ENCODE measurements at places on chromosomes 12 and 14. TPM values are rescaled to one million over a fixed set of nuclear protein-coding genes. Genes with fewer than 3 reads are reported as not detected.

- DNase-seq, result no peak
Observed at GRCh38 chr12:62772416-62772955, 162.5 kb downstream of the PPM1H start.

DNA sequence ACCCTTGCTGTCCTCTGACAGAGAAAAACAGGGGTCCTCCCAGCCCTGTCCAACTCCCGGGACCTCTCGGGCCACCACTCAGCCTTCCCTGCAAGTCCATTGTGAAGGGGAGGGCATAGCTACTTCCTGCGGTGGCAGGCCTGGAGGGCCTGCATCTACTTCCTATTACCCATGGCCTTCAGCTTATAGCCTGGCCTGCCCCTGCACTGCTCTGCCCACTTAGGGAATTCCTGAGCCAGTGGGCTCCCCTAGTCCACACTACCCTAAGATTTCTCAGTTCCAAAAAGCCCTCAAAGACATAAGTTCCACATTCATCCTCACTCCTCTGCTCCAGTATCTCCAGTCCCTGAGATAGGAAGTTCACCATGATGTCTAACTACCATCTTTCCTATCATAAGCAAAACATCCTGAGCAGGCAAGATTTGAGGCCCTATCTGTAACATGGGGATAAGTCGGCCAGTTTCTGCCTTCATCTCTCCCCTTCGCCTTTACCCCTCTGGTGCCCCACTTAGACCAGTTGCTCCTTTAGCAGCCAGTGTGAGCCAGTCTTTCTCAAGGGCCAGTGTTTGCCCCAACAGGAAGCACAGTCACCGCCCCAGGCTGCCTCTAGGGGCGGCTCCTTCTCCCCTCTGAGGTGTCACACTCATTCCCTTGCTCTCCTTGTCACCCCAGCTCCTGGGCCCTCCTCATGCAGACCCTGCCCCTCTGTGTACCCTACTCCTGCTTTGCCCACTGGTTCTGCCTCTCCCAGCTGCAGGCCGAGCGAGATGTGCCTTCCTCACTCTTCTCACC lies 10.9 kb downstream of the HDAC7 start:
- DNase-seq, result no peak

GRCh38 chr12:475286-475685 lies 15.5 kb downstream of the B4GALNT3 start:
- no peak for DNase-seq

- DNase-seq, result no peak
Observed at GRCh38 chr12:113794774-113795173, 171.4 kb downstream of the RBM19 start.

DNA sequence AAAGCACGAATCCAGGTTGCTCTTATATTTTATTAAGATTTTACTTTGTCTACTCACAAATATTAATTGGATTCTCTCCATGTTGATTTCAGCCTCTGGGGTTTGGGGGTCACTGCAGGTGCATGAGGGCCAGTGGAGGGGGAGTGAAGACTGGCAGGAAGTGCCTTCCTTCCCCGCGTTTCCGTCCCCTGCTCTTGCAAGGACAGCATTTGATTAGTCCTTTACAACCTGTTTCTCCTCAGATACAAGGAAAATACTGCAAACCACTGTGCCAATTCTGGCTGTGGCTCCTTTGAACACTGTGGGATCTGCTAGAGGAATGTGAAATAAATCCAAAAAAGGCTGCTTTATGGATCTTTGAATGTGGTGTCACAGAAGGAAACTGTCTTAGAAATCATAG lies 291.8 kb downstream of the ETNK1 start:
- DNase-seq, result no peak

DNA sequence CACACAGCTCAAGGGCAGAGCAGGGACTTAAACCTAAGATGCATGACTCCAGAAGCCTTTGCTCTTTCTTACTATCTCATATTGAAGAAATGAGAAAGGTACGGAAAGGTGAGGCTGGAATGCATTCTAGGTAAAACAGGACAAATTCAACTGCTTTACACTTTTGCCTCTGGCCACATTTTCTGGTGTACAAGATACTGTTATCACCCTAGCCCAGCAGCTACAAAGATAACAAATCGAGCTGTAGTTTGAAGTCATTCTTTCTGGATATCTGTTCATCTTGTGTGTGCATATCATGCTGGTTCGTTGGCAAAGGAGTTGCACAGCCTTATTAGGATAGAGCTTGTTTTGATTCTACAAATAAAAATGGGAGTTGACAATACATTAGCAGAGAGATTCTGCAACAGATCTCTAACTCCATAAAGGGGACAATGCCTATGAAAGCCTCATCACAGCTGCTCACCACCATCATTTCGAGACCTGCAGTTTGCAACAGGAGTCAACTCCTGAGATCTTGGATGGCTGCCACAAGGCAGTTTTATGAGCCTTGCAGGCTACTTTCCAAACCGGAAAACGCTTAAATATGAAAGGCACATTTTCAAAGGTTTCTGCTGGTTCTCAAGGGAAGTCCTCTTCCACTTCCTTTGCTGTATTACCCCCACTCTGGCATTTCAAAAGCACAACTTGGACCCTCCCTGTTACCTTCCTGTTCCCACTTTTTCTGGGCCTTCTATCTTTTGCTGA lies 64.9 kb downstream of the STXBP6 start:
- peak; percentile 52 for DNase-seq

DNA sequence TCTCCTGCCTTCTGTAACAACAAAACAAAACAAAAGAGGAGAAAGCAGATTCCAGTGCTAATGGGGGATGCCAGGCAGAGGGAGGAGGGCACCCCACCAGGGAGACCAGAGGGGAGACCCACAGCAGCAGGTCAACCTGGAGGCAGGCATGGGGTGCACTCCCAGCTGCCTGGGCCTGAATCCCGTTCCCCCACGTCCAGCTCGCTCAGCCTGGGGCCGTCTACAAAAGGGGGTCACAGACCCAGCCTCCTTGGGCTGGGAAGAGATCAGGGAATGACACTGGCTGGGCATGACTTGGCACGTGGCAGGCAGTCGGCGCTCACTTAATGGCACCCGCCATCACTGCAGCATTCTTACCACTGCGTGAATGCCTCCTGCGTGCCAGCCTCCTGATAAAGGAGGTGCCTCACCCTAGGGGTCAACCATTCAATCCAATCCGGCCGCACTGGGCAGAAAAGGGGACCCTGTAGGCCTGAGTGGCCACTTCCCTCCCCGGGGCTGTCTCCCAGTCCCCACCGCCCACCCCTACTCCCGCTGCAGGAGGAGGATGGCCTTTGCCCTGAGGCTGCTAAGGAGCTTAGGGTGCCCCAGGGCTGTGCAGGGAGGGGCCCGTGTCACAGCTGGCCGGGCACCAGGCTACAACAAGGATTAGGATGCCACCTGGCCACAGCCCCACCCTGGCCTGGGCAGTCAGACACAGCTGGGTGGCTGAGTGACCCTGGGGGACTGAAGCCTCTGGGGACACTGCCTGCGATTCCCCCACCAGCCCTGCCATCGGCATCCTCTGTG lies 87.5 kb downstream of the NCOR2 start:
- DNase-seq, result no peak

DNA sequence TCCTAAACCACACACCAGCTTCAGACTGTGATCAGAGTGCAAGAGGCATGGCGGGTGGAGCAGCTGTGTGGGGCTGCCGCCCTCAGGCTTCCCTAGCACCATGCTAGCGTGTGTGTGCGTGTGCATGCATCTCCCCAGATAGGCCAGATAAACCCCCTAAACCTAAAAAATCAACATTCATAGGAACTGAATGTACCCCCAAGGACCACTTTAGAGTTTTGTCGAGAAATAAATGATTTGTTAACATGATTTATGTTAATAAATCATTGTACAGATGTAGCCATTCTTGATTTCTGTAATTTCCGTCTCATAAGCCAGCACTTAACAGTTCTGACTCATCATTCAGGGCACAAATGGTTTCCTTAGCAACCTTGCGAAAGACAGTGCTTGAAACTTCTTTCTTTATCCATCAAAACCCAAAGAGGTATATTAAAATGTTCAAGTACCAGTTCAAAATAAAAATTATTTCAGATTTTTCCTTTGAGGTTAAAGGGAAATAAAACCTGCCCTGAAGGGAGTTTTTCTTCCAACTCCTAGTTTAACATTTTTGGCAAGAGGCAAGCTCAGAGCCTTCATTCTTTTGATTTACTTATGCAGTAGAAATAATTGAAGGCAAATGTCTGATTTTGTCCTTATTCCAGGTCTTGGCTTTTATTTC lies 206.2 kb upstream of the RGS6 start:
- DNase-seq, result no peak

- DNase-seq, result no peak
Observed at GRCh38 chr12:64673490-64674169, 63.3 kb downstream of the RASSF3 start.

DNA sequence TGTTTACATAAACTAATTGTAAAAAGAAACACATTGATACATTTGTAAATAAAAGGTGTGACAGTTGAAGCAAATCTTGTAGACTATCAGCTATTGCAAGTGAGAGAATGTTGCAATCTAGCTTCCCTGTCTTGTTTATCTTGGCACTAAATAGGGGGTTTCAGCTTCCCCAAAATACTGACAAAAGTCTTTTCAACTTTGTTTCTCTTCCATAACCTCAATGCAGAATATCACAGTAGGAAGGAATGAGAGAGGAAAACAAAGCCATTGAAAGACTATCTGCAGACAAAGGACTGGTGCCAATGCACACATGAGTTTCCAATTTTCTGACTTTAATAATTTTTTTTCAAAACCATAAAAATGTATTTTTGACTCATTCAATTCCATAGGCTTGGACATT lies 886.2 kb upstream of the MGAT4C start:
- no peak for DNase-seq

- peak; percentile 52 for DNase-seq
Observed at GRCh38 chr14:61106959-61107641, 126.1 kb downstream of the SLC38A6 start.

DNA sequence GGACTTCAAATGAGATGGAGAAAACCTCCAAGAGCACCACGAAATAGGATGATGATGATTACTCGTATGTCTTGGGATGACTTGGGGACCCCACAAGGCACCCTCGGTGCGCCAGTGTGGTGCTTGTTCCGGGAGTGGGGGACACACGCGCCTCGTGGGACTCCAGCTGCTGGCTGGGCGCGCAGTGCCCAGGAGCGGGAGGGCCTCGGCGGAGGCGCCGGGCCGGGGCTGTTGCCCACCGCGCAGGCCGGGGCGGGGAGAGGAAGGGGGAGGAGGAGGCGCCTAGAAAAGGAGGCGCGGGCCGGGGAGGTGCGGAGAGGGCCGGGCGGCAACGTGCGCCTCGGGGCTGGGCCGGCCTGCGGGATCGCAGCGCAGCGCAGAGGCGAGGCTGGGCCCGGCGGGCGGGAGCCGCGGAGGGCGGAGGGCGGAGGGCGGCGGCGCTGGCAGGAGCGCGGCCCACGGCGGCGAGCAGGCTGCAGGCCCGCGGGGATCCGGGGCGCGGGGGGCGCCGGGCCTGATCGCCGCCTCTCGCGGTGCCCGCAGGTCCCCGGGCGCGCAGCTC lies at the start of gene RFLNA:
Gene RFLNA (plus strand): TSS at position 314 of the 562 bp plus-strand sequence. CDS start 337 bp downstream, outside the sequence.
- DNase-seq, result no peak

GRCh38 chr12:88982694-88983093 lies 369.6 kb downstream of the DUSP6 start:
- DNase-seq, result no peak

GRCh38 chr14:94773655-94774343 lies 3.9 kb upstream of the GSC start:
- no peak for DNase-seq

DNA sequence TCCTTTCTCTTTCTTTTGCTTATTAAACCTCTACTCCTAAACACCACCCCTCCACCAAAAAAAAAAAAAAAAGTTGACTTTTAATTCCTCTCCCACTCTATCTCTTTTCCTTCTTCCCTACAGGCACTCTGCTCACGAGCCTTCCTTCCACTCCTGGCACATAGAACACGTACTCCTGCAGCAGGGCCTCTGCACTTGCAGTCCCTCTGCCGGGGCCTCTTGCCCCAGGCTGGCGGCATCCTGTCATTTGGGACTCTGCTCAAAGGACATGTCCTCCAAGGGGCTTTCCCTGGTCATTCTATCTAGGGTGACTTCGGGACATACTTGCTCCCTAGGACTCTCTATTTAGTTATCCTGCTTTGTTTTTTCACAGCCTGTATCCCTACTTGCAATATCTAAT lies 7.7 kb downstream of the FOS start:
- DNase-seq, result peak; percentile 48

GRCh38 chr12:49033611-49034285 lies 15.2 kb upstream of the PRKAG1 start:
- no peak for DNase-seq

- DNase-seq, result no peak
Observed at GRCh38 chr14:76551906-76552305, 176.0 kb downstream of the ESRRB start.

Gene SLC6A12
- total RNA-seq, result 0.62 TPM

Gene NPAS3
- 2.5 TPM for total RNA-seq

Gene OTUB2
- 0.07 TPM for total RNA-seq

Gene ZNF268
- total RNA-seq, result 11.8 TPM

Gene GLIPR1L2
- 0.75 TPM for total RNA-seq

Gene FOXM1
- total RNA-seq, result 2.4 TPM

Gene TBX3
- total RNA-seq, result 17.8 TPM

Gene BDKRB1
- total RNA-seq, result 0.39 TPM

Gene FOXG1
- not detected for total RNA-seq

Gene APOF
- total RNA-seq, result not detected

Gene LUM
- 143 TPM for total RNA-seq

Gene ERBB3
- 3.5 TPM for total RNA-seq

Gene KRT83
- not detected for total RNA-seq
